ENCODE measurements at places on chromosomes 13 and 19. TPM values are rescaled to one million over a fixed set of nuclear protein-coding genes. Genes with fewer than 3 reads are reported as not detected.

Gene SIAH3
- total RNA-seq: 6.0 TPM

Gene MCOLN1
- total RNA-seq: 20.5 TPM

Gene APLP1
- total RNA-seq: 349 TPM

Gene TYROBP
- not detected for total RNA-seq

Gene LIPE
- 5.8 TPM for total RNA-seq

Gene GAPDHS
- total RNA-seq: not detected

GRCh38 chr13:56189439-56189838 lies 951.3 kb upstream of the PRR20A start:
- no peak for ATAC-seq

DNA sequence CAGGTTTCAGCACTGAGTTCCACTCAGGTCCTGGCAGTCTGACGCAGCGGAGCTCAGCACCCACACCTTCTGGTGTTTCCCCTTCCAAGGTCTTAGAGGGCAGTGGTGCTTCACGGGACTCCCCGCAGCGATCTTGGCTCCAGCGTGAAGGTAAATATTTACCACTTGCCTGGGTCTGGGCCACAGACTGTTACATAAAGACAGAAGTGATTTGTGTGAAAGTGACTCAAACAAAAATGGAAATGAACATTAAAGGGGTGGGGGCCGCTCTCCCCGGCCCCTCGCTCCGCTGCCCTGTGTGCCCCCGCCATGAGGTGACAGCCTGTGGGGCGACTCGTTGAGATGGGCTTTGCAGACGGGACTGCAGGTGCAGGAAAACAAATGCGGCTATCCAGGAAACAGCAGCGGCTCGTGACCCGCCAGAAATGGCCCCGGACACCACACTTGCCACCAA lies 55.0 kb downstream of the GGACT start:
- peak; percentile 18 for ATAC-seq

DNA sequence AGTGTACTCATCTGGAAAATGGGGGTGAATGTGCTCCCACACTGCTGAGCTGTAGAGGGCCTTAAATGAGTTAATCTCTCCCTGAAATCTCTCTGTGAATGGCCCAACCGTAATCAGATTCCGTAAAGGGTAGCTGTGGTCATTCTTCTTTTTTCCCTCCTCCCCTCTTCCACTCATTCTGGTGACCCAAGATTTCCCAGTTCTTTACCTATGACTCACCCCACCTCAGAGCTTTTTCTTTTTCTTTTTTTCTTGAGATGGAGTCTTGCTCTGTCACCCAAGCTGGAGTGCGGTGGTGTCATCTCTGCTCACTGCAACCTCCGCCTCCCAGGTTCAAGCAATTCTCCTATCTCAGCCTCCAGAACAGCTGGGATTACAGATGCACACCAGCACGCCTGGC lies 33.3 kb upstream of the MUC16 start:
- ATAC-seq: no peak

DNA sequence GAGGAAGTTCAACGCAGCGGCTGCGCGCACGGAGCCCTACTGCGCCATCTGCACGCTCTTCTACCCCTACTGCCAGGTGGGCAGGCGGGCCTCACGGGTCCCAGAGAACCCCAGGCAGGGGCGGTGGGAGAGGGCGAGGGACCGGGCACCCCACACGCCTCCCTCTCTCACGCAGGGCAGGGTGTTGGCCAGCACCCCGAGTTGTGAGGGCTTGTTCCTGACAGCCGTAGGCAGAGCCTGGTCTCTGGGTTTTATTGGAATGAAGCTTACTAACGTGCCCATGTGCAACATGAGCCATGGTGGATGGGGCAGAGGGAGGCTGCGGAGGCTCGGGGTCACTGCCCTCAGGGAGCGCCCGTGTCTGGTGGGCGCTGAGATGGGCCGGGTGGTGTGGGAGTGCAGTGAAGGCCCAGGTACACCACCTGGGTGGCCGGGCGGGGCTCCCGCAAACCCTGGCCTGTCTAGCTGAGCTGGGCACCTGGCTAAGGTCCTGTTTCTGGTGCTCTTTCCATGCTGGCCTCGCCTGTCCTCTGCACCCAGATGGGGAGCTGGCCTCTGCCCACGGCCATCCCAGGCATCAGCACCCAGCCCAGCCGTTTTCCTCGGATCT lies 165.2 kb downstream of the KDM4B start:
- ATAC-seq: no peak

DNA sequence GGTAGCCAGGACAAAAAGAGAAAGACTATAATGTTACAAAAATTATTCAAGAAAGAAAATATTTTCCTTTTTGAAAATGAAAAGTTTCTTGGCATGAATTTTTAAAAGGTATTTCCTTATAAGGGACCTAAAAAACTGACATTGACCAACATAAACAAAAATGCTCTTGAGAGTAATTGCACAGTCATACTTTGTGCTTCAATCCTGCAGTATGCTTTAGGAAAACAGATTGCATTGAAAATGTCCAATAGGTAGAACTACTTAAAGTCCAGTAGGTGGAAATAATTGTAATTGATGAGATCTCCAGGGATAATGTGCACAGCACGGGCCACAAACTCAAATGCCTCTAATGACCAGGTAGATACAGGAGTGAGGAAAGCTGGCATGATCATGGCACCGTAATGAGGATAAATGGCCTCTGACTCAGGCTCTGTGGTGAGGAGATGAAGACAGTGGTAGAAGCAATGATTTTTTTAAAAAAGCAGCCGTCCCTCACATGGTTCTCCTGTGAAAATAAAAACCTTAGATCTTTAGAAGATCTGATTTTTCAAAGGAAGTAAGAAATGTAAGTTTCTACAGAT lies 278.0 kb downstream of the ITGBL1 start:
- no peak for ATAC-seq

GRCh38 chr13:40619479-40619814 lies 47.0 kb downstream of the FOXO1 start:
- ATAC-seq: no peak

GRCh38 chr13:35886332-35887114 lies 244.7 kb downstream of the DCLK1 start:
- no peak for ATAC-seq

Measured in motor neuron (in vitro differentiated cells).